ENCODE measurements at places on chromosomes 6 and 20.

GRCh38 chr6:43927532-43928210 lies 157.7 kb downstream of the VEGFA start:
- DNase-seq, result no peak

- no peak for DNase-seq
Measured at GRCh38 chr6:64538722-64539121, 903.1 kb downstream of the PHF3 start.

GRCh38 chr6:47992809-47993208 lies 118.2 kb downstream of the PTCHD4 start:
- DNase-seq, result no peak

GRCh38 chr6:30735668-30736314 lies 6.7 kb downstream of the FLOT1 start:
- no peak for DNase-seq

DNA sequence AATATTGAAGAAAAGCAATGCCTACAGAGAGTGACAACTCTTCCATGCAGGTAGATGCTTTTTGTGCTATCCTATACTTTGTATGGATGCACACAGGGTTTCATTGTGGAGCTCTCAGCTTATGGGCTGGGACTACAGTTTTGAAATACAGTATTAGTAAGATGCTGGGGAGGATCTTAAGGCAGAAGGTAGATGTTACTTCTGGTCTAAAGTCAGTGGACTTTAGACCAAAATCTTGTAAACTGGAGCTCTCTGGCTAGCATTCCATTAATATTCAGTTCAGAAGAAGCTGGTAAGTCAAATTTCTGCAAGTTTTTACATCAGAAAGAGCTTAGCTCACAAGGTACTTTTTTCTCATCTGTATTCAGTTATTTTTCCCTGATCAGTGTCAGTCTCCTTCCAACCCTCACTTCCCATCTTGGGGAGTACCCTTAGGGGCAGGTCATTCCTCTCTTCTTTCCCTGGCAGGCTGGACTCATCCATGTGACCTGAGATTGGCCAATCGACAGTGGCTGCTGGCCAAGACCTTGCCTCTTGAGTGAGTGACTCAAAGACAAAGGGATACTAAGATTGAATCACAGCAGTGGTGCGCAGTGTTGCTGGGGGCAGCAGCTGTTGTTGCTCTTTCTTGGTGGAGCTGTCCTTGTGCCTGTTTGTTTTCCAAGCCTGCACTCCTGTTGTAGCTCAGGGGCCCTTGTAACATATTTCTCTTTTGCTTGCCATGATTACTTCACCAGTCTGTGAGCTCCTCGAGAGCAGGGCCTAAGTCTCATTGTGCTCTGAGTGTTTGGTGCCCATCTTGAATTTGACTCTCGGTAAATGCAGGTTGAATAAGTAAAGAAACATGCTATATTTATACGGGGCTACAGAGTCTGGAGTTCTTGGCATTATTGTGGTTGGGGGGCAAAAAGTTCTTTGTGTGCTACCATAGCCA lies 2.8 kb upstream of the PHF20 start:
- peak; percentile 89 for DNase-seq

GRCh38 chr6:43634702-43635303 lies 837 bp upstream of the MAD2L1BP start:
- no peak for DNase-seq

DNA sequence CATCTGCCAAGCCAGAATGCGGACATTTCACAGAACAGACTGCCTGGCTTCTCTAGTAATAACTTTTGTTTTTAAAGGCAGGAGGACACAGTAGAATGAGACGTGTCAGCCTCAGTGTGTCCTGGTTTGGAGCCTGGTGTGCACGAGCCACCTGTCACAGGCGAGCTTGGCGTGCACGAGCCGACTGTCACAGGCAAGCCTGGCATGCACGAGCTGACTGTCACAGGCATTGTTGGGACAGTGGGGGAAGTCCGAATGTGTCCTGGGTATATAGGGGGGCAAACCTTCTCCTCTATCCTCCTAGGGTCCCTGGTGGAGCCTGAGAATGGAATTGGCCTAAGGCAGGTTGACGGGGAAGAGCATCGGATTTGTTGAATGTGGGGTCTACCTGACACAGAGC lies 7.5 kb downstream of the KIF25 start:
- DNase-seq, result no peak

DNA sequence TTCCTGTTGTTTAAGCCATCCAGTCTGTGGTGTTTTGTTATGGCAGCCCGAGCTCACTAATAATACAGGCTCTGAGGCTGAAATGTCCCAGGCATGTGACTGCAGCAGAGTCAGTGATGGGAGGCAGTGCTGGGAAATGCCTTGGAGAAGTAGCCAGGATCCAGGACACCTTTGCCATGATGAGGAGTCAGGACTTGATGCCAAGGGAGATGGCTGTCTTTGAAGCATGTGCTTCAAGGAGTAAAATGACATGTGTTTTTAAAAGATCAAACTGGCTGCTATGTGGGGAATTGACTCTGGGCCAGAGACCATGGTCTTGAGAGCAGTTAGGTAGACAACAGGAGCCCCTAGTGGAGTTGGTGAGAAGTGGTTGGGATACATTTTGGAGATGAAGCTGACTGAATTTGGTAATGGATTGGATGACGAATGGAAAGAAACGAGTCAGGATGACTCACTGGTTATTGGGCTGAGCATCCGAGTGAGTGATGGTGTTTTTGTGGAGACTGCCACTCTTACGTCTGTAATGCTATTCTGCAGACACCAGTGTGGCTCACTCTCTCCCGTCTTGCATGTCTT lies 322.2 kb downstream of the PLCB1 start:
- peak; percentile 95 for DNase-seq

Data from NCI-H446 treated with DMSO at 0.1 percent for 48 hours (cell line).